ENCODE measurements at places on chromosomes 6 and 20. TPM values are rescaled to one million over a fixed set of nuclear protein-coding genes. Genes with fewer than 3 reads are reported as not detected.
A peak's percentile ranks its signal among the peaks of the same experiment; 100 is the strongest.

DNA sequence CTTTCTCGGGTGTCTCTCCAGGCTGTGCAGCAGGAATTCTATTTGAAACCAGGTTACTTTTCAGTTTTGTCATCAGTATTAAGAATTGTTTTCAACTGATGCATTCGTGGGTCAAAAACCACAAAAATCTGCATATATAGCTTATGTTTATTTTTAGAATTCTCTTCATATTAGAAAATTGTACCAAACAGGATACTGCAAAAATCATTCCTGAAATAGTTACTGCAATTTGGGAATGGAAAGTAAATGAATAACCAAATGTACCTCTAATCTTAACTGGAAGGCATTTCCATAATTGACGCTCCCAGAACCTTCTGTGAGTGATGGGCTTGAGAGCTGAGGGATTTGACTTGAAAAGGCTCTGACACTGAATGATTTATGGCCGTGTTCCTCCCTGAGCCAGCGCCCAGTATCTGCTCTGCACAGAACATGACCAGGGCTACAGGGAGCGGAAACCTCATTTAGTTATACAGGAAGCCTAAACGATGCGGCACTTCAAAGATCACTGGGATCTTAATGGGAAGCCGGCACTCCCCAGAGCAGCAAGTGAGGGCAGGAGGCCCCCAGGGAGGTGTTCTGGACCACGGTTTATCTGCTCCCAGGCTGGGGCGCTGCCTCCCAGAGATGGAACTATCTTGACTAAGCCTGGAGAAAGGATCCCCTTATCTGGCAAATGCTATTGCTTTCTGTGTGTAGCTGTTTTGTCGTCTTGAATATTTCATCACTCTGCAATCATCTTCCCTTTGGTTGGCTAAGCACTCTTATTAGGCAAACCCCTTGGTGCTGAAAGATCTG is 446.0 kb downstream of the QKI start:
- DNase-seq, result no peak

DNA sequence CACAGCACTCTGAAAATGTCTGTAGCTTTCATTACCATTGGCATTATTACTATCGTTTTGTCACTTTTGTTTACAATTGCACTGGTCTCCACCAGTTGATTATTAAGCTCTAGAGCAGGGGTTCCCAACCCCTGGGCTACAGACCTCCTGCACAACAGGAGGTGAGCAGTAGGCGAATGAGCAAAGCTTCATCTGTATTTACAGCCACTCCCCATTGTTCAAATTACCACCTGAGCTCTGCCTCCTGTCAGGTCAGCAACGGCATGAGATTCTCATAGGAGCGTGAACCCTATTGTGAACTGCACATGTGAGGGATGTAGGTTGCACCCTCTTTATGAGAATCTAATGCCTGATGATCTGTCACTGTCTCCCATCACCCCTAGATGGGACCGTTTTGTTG is 126.4 kb downstream of the ATXN1 start:
- no peak for DNase-seq

DSP gene
- total RNA-seq, result 0.33 TPM

BMP2 gene
- not detected for total RNA-seq

- DNase-seq, result no peak
These were observed 38.8 kb upstream of the SPACA1 start for GRCh38 chr6:88008831-88009231.

GRCh38 chr20:23205211-23205610 is 119.1 kb upstream of the CD93 start:
- DNase-seq, result no peak

GRCh38 chr6:127514773-127515227 is 4.3 kb downstream of the MTCL3 start:
- peak; percentile 75 for DNase-seq

Measured in activated CD4-positive, alpha-beta memory T cell treated with anti-CD3 and anti-CD28 coated beads, Interleukin-2, amount 10 ng/mL, durations not matched to agents 7 days and 5 days (primary cell).